Naive thymus-derived CD4-positive, alpha-beta T cell (primary cell): ENCODE measurements at places on chromosomes 2 and 18.

- H3K36me3 ChIP-seq: no peaks in the 10 kb centered on the region
- H3K27me3 ChIP-seq: no peaks in the 10 kb centered on the region
- no peak overlapping the region for H3K27ac ChIP-seq
- H3K4me3 ChIP-seq: no peak overlapping the region
Measured at GRCh38 chr18:26383454-26384270, 157.4 kb downstream of the TAF4B start.

DNA sequence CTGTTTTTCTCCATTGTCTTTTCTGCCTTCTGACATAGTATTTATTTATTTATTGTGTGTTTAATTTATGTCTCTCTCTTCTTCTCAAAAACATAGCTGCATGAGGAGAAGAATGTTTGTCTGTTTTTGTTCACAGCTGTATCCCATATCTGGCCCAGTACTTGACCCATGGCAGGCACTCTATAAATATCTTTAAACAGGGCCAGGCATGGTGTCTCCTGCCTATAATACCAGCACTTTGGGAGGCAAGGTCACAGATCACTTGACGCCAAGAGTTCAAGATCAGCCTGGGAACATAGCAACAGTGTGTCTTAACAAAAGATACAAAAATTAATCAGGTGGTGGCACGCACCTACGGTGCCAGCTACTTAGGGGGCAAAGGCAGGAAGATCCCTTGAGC, 361.3 kb upstream of the KLHL29 start:
- no peaks in the 10 kb centered on the region for H3K27me3 ChIP-seq
- H3K4me1 ChIP-seq: no peaks in the 10 kb centered on the region
- H3K36me3 ChIP-seq: no peaks in the 10 kb centered on the region
- no peak for DNase-seq

DNA sequence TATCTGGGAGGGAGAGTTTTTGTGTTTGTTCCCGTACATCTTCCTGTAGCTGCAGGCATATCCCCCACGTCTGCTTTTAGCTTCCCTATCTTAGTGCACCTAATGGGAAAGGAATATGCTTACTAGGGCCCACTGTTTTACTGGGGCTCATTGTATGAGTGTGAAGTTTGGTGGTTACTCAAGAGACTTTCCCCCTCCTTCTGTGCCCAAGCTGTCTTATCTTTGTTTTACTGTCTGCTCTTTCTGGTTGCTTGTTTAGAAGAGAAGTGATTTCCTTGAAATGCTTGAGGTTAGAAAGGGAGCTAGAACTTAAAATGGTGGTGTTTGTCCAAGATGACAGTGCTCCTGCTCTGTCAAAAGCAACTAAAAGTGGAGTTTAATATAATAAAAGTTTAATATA, 7.3 kb downstream of the PTH2R start:
- no peak for DNase-seq
- H3K36me3 ChIP-seq: no peaks in the 10 kb centered on the region
- H3K4me1 ChIP-seq: no peaks in the 10 kb centered on the region

DNA sequence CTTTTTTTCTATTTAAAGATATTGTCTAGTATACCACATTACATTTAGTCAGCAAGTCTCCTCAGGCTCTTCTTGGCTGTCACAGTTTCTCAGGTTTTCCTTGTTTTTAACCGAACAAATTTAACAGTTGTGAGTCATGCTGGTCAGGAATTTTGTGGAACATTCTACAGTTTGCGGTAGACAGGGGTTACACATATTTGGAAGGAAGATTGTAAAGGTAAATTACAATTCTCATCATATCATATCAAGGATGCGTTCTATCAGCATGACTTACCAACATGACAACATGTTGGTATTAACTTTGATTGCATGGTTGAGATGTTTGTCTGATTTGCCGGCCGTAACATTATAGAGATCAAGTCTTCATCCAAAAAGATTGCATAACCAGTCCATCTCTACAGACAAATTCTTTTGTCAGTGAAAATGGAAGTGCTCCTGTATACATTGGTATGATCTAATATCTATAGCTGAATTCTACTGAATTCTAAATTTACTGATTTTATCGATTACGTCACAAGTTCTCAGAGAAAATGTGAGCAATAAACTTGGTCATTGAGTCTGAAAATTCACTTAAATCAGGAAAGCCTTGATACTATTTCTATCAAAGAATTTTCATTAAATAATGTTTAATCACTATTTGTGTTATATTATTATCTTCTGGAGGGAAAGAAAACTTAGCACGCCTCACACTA, 664.4 kb upstream of the SLC8A1 start:
- no peaks in the 10 kb centered on the region for H3K27me3 ChIP-seq
- H3K4me3 ChIP-seq: no peak overlapping the region
- DNase-seq: no peak
- no peak overlapping the region for H3K27ac ChIP-seq
- H3K4me1 ChIP-seq: no peaks in the 10 kb centered on the region

- no peaks in the 10 kb centered on the region for H3K4me1 ChIP-seq
- DNase-seq: no peak
- no peak overlapping the region for H3K27ac ChIP-seq
- H3K4me3 ChIP-seq: no peak overlapping the region
- H3K36me3 ChIP-seq: no peaks in the 10 kb centered on the region
Measured at GRCh38 chr18:76348267-76349066, 146.6 kb downstream of the ZNF516 start.

DNA sequence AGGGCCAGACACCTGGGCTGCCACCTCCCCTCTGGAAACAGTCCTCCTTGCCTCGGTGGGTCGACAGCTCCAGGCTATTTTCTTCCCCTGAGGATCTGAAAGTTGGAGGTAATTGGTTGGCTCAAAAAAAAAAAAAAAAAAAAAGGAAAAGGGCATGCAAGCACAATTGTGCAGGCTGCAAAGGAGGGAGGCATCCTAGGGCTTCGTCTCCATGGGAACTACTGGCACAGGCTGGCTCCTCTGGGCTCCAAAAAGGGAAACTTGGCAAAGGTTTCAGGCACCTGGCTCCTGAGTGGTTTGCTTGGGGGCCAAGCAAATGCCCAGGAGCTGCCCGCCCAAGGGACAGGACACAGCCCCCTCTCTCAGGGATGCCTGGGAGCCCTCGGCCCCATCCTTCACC, 1.1 kb upstream of the KCNIP3 start:
- DNase-seq: no peak
- H3K4me3 ChIP-seq: no peak overlapping the region
- no peaks in the 10 kb centered on the region for H3K27me3 ChIP-seq

GRCh38 chr2:25378731-25379490, 37.2 kb upstream of the DNMT3A start:
- no peaks in the 10 kb centered on the region for H3K27me3 ChIP-seq
- DNase-seq: peak; percentile 20
- peaks cover 28% of the 10 kb centered on the region for H3K4me1 ChIP-seq

DNA sequence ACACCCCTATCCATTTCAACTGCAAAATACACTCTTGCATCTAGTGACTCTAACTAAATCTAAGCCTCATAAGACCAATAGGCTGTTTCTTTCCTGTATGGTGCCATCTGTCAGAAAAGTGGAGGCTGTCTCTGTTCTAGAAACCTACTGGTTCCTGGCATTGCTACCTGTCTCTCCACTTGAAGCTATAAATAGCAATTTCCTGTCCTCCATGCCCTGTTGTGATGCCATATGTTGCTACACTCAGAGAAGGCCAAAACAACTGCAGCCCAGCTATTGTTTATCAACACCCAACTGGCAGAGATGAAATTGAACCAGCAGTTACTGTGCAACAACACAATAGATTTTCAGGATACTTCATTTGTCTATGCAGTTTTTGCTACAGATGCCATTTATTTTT, 1355.1 kb upstream of the SLC39A10 start:
- H3K4me1 ChIP-seq: no peaks in the 10 kb centered on the region
- H3K27me3 ChIP-seq: no peaks in the 10 kb centered on the region
- DNase-seq: no peak
- H3K36me3 ChIP-seq: no peaks in the 10 kb centered on the region
- no peak overlapping the region for H3K4me3 ChIP-seq

- no peak overlapping the region for H3K27ac ChIP-seq
- H3K4me3 ChIP-seq: no peak overlapping the region
- H3K4me1 ChIP-seq: no peaks in the 10 kb centered on the region
- no peaks in the 10 kb centered on the region for H3K36me3 ChIP-seq
- H3K27me3 ChIP-seq: no peaks in the 10 kb centered on the region
- no peak for DNase-seq
Measured at GRCh38 chr2:50687327-50687726, 344.6 kb downstream of the NRXN1 start.

DNA sequence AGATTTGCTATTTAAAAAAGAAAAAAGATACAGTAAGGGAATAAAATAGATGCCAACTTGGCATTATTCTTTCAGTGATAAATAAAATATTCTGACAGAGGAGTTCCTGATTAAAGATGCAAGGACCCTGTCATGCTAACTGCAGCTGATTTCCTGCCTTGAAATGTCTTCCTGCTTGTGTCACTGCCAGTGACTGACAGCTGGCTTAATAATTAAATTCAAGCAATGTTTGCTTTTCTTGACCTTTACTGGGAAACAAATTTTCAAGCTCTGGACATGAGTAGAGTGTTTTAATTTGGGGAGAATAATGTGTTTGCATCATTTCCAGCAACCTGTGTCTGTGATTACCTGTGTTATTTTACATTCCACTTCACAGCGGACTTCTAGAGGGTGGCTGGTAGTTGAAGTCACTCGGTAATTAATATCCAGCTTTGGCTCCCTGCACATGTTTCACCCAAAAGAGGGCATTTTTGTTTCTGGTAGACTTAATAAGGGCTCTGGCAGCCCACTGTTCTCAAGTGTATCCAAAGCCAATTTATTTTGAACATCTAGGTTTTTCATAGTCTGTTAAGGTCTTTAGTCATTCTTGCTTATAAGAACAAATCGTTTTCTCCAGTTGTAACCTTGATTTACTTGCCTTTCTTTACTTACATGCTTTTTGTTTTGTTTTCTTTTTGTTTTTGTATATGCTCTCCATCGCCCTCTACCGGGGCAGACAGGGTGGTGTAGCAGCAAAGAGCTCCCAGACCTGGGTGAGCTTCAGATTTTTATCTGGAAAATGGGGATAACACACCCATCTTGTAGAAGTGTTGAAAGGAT, 48.5 kb upstream of the PROKR1 start:
- H3K27me3 ChIP-seq: no peaks in the 10 kb centered on the region
- H3K27ac ChIP-seq: no peak overlapping the region
- no peaks in the 10 kb centered on the region for H3K36me3 ChIP-seq
- H3K4me3 ChIP-seq: no peak overlapping the region
- peak; percentile 45 for DNase-seq

DNA sequence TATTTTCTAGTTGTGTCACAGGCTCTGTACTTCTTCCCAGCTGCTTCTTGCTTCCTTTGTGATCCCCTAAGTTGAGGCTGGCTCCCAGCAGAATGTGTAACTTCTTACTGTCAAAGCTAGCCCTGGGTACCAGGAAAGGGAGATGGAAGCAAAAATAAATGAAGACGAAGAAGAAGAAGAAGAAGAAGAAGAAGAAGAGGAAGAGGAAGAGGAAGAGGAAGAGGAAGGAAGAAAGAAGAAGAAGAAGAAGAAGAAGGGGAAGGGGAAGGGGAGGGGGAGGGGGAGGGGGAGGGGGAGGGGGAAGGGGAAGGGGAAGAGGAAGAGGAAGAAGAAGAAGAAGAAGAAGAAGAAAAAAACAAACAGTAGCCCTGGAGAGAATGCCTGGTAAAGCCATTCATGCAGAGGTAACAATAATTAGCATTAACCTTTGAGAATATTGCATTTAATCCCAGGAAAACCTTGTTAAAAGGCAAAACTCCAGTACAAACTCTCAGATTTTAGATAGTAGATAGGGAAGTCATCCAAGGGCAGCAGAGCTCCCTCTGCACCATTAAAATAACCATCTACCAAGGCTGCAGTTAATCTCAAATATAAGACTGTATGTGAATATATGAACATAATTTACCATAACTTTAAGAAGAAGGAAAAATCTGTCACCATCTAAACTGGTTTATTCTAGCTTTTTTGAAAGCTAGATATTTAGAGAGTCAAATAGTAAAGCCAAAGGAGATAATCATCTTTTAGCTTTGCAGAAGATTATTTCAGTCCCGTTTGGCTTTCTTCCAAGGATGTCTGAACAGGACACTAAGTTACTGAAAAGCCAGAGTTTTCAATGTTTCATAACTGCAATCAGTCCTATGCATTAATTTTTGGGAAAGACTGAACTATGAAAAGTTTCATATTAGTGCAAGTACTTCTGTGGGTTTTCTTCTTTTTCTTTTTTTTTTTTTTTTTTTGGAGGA, 44.3 kb upstream of the FBXO11 start:
- no peak overlapping the region for H3K4me3 ChIP-seq
- no peak overlapping the region for H3K27ac ChIP-seq
- H3K27me3 ChIP-seq: no peaks in the 10 kb centered on the region
- H3K4me1 ChIP-seq: no peaks in the 10 kb centered on the region

DNA sequence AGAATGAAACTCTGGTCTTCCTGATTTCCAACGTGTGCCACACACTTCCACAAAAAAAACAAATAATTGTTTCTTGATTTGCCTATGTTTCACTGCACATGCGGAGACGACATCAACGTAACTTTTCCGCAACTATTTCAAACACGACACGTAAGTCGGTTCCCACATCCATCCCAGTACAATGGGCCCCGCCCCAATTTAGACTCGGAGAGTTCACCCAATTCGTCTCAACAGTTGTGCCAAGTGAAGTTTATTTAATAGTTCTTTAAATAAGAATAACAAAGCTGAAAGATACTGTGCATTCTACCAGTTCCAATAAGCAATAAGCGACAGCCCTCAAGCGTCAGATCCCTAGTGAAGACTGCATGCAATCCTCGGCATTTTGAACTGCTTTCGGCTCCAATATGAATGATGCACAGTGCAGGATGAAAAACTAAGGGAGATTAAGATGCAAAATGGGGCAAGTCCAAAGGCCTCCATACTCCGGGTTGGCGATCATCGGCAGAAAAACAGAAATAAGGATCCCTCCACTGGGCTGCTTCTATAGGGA, 664 bp downstream of the CCT4 start:
- peaks cover 17% of the 10 kb centered on the region for H3K4me1 ChIP-seq
- H3K4me3 ChIP-seq: peak overlapping the region; percentile 92
- peak overlapping the region; percentile 98 for H3K27ac ChIP-seq

GRCh38 chr2:48328942-48329723, 200.8 kb upstream of the STON1 start:
- no peaks in the 10 kb centered on the region for H3K36me3 ChIP-seq
- DNase-seq: no peak

GRCh38 chr2:70759446-70759845, 8.6 kb downstream of the ADD2 start:
- no peaks in the 10 kb centered on the region for H3K27me3 ChIP-seq
- no peak overlapping the region for H3K27ac ChIP-seq
- no peaks in the 10 kb centered on the region for H3K4me1 ChIP-seq
- no peaks in the 10 kb centered on the region for H3K36me3 ChIP-seq
- DNase-seq: no peak

GRCh38 chr2:15965564-15966019, 25.2 kb downstream of the MYCN start:
- DNase-seq: peak; percentile 23
- H3K27ac ChIP-seq: peak overlapping the region; percentile 45
- no peaks in the 10 kb centered on the region for H3K36me3 ChIP-seq
- H3K4me3 ChIP-seq: peak overlapping the region; percentile 29
- H3K4me1 ChIP-seq: peaks cover 10% of the 10 kb centered on the region
- H3K27me3 ChIP-seq: no peaks in the 10 kb centered on the region
